Transverse colon (tissue), 4 donors: ENCODE measurements at places on chromosomes 4 and X. TPM values are rescaled to one million over a fixed set of nuclear protein-coding genes. Genes with fewer than 3 reads are reported as not detected.
A peak's percentile ranks its signal among the peaks of the same experiment; 100 is the strongest.

- no peak for DNase-seq
Measured at GRCh38 chr4:80098635-80099034, 25.6 kb upstream of the ANTXR2 start.

- peak; percentile 18 for DNase-seq
Measured at GRCh38 chr4:169410839-169411770, 140.3 kb upstream of the SH3RF1 start.

- no peak for DNase-seq
Measured at GRCh38 chrX:115031989-115032388, 14.6 kb upstream of the IL13RA2 start.

The VGLL1 gene
- not detected for total RNA-seq

The DEFB131A gene
- not detected for total RNA-seq

GRCh38 chr4:162360369-162361149, 196.8 kb upstream of the FSTL5 start:
- no peak for DNase-seq

The BMP3 gene
- total RNA-seq, result 34.5 TPM

GRCh38 chr4:159185591-159186023, 82.7 kb downstream of the RAPGEF2 start:
- DNase-seq, result no peak
